GM23248 (cell line): ENCODE measurements at places on chromosomes 12 and 14.
A peak's percentile ranks its signal among the peaks of the same experiment; 100 is the strongest.

- no peaks in the 10 kb centered on the region for H3K36me3 ChIP-seq
- peak; percentile 81 for DNase-seq
- H3K27ac ChIP-seq = peak overlapping the region; percentile 40
These were observed 667.6 kb upstream of the TBX3 start for GRCh38 chr12:115351514-115352077.

GRCh38 chr14:22623047-22623446, 21.1 kb downstream of the OR6J1 start:
- no peaks in the 10 kb centered on the region for H3K36me3 ChIP-seq
- no peaks in the 10 kb centered on the region for H3K27me3 ChIP-seq
- peaks cover 7% of the 10 kb centered on the region; the same call in 1 of the 2 replicates for H3K4me1 ChIP-seq
- no peak overlapping the region for H3K27ac ChIP-seq
- H3K4me3 ChIP-seq = no peak overlapping the region
- no peak for DNase-seq

- H3K4me1 ChIP-seq = no peaks in the 10 kb centered on the region
- no peak overlapping the region for H3K4me3 ChIP-seq
- H3K36me3 ChIP-seq = no peaks in the 10 kb centered on the region
- no peak overlapping the region for H3K27ac ChIP-seq
- no peaks in the 10 kb centered on the region for H3K27me3 ChIP-seq
- peak; percentile 60 for DNase-seq
These were observed 51.1 kb downstream of the HSPB8 start for GRCh38 chr12:119229837-119230236.

GRCh38 chr12:124077701-124078100, 104.7 kb downstream of the ZNF664 start:
- H3K4me3 ChIP-seq = no peak overlapping the region
- H3K4me1 ChIP-seq = no peaks in the 10 kb centered on the region
- DNase-seq = no peak

DNA sequence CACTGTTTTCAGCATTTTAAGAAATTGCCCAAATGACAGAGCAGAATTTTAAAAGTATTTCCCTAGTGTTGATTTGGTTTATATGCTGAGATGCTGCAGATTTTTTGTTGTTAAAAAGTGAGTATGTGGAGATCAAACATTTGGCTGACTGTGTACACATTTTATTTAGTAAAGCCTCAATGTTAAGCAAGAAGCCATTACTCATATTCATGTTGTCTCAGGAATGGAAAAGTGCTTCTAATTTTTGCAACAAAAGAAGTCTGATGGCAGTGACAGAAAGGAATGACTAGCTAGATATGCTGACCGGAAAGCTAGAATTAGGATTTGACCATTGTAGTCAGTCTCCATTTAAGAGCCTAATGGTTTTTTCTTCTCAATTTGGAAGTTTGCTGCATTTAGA, 22.5 kb downstream of the SLC38A6 start:
- H3K4me3 ChIP-seq = no peak overlapping the region
- H3K4me1 ChIP-seq = peaks cover 14% of the 10 kb centered on the region
- H3K27ac ChIP-seq = peak overlapping the region; percentile 19
